Neuronal stem cell (in vitro differentiated cells): ENCODE measurements at places on chromosomes 11 and 22.

- DNase-seq = no peak
Measured at GRCh38 chr11:103961010-103961409, 75.4 kb upstream of the DDI1 start.

DNA sequence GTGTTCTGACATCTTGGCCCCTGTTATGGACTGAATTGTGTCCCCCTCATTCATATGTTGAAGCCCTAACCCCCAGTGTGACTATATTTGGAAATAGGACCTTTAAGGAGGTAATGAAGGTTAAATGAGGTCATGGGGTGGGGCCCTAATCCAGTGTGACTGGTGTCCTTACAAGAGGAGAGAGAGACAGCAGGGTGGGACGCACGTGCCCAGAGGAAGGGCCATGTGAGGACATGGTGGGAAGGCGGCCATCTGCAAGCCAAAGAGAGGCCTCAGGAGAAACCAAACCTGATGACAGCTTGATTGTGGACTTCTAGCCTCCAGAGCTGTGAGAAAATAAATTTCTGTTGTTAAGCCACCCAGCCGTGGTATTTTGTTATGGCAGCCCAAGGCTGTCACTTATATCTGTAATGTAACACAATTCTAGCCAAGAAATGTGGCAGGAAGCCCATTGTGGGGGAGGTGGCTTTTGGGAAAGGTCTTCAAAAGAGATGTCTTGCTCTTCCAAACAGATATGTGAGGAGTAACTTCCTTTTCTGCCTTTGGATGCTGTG lies 23.7 kb downstream of the SLC22A6 start:
- DNase-seq = no peak

DNA sequence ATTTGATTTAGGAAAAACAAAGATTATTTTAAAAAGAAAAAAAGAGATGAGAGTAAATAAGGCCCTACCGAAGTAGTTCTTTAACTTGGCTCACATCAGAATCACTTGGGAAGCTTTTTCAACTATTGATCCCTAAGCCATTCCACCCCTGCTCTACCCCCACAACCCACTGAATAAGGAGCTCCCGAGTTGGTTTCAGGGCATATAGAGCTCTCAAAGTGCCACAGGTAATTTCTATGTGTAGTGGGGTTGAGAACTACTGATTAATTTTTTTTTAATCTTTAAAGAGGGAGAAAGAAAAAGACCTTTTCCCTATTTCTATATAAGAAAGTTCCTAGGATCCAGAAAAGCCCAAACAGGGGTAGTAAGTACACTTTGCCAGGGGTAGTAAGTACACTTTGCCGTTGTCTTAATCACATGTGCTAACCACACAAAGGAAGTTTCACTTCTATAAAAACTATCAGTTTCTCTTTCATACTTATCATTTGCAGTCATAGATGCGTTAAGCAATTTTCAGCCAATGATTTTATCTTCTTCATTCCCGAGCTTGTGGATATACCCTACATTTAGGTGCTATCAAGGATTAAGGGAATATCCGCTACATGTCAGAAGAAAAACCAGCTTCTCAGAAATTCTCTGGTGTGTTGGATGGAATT lies 108.4 kb upstream of the ZC3H12C start:
- no peak for DNase-seq

DNA sequence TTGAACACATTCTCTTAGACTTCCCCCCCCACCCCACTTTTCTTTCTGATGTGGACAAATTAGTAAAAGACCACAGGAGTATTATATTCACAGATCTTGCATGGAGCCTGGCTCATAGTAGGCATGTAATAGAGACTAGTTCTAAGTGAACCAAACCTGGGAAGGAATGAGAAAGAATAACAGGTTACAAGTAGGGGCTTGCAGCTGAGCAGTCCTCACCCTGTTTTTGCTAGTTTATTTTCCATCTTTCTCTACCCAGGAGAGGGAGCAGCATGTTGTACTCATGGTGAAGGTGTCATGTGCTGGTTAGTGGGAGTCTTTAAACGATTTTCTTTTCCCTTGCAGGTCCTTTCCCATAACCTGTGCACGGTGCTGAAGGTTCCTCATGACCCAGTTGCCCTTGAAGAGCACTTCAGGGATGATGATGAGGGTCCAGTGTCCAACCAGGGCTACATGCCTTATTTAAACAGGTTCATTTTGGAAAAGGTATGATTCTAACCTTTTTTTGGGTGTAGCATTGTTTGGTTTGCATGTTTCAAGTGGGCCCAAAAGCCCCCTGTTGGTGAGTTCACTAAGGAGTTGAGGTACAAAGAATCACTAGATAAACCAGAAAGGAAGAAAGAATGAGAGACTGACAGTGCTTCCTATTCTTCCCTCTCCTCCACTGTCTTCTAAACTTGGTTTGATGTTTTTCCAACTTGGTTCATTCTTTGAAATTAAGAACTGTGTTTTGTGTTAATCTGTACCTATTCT lies 30.1 kb downstream of the SWAP70 start:
- DNase-seq = no peak

DNA sequence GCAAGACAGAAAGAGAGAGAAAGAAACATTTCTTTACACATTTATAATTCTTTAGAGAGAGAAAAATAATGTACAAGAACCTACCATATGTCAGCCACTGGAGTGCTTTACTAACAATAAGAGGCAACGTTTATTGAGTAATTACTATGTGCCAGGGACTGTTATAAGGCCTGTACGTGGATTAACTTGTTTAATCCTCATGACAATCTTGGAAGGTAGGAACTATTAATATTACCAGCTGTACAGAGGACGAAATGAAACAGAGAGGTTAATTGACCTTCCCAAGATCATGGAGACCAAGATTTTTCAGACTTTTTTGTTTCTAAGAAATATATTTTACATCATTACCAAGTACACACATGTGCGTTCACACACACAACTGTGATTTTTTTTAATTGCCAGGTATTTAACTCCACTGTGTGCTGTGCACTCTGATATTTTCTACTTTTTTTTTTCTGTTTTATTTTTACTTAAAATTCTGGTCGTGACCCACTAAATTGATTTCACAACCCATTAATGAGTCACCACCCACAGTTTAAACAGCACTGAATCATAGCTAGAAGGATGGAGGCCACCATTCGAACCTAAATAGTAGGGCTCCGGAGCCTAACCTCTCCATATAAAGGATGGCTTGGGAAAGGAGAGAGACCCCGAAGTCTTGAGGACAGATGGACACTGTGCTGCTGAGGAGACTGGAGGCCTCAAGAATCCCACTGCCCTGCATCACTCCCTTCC lies 21.4 kb downstream of the CREB3L1 start:
- no peak for DNase-seq

DNA sequence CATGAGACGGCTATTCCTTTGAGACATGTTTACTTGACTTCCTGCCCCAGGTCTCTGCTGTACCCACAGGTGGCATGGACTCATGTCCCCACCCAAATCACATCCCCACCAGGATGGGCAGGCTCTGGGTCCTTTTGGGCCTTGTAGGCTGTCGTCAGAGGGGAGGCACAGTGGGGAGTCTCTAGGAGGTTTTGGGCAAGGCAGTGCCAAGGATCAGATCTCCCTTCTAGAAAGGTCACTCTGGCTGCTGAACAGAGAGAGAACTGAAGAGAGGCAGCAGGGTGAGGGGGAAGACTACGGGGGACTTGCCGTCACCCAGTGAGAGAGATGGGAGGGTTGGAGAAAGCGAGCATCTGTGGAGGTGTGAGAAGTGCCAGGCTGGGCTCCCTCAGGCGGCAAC lies 4.6 kb upstream of the KCNQ1OT1 start:
- DNase-seq = no peak

- no peak for DNase-seq
Measured at GRCh38 chr11:78022397-78023396, at the start of gene KCTD14. KCTD14 (minus strand) TSS chr11:78023276; CDS start chr11:78023249, 27 bp downstream.

DNA sequence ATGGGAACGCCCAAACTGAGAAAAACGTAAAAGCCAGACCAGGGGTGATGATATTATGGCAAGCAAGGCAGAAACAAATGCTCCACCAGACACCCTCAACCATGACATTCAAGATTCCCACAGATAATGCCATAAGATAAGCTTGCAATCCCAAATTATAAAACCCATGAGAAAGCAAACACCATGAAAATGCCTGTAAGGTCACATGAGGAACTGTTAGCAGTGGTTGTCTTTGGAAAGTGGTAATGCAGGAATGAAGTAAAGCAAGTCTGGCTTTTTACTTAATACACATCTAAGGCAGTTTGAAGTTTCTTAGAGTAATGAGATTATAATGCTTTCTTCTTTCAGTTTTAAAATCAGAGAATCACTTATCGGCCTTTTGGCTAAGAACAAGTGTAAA lies 111.0 kb downstream of the MN1 start:
- no peak for DNase-seq

- no peak for DNase-seq
Measured at GRCh38 chr11:47282462-47282861, 12.5 kb downstream of the MADD start.

DNA sequence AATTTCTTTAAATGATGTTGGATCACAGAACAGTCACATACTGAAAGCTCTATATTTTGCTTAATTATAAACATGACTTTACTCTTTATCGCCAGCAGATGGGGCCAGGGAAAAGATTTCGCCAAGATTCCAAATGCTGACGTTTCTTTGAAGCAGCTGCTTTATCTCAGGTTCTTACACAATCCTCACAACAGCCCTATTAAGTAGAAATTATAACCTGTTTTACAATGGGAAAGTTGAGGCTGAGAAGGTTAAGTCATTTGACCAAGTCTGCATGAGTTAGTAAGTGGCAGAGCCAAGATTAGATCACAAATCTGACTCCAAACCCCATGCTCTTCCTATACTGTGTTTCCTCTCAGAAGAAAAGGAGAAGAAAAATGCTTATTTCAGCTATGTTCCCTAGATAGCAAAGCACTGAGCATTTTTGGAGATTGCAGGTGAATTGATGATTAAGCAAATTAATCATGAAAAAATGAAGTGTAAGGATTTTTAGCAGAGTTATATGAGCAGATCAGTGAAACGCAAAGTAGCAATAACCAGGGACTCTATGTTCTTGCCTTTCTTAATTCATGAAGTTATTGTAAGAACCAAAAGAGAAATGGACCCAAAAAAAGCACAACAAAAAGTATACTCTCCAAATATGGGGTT lies 79.0 kb downstream of the AASDHPPT start:
- peak; percentile 21 for DNase-seq

- no peak for DNase-seq
Measured at GRCh38 chr22:22999523-22999922, 70.8 kb upstream of the GNAZ start.

DNA sequence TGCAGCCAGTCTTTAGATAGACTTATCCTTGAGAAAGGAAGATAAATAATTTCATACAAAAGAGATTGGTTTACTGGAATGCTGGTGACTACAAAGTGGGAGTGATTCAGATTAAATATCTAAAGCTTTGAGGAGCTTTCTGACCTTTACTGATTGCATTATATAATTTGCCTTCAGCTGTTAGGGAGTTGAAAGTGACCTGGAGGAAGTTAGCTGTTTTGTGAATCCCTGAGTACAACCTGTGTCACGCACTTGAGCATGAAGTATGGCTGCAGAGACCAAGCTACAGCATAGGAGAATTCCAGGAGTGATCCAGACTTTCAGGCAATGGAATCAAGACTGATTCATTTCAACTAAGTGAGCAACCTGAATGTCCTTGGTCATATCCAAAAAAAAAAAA lies 1848.3 kb upstream of the RAG2 start:
- DNase-seq = no peak

GRCh38 chr11:59542142-59542810 lies 30.9 kb downstream of the OR4D9 start:
- DNase-seq = no peak

- DNase-seq = no peak
Measured at GRCh38 chr22:24489011-24489410, 6.1 kb upstream of the UPB1 start.

DNA sequence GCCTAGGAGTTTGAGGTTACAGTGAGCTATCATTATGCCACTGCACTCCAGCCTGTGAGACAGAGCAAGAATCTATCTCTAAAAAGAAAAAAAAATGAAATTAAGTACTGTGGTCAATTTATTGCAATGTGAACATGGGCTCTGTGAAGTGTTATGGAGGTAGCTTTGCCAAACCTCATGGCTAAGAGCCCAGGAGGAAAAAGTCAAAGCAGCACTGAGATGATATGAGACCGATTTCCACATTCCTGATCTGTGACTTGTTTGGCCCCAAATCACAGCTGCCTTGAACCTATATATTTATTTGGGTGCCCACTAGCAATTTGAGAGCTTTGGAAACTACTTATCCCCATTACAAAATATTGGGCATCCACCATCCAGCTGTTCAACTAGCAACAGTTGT lies 29.8 kb upstream of the TMEM135 start:
- DNase-seq = no peak

- DNase-seq = no peak
Measured at GRCh38 chr22:47610764-47611163, 848.3 kb downstream of the TBC1D22A start.

GRCh38 chr11:2566223-2567025 lies 121.6 kb downstream of the KCNQ1 start:
- no peak for DNase-seq

DNA sequence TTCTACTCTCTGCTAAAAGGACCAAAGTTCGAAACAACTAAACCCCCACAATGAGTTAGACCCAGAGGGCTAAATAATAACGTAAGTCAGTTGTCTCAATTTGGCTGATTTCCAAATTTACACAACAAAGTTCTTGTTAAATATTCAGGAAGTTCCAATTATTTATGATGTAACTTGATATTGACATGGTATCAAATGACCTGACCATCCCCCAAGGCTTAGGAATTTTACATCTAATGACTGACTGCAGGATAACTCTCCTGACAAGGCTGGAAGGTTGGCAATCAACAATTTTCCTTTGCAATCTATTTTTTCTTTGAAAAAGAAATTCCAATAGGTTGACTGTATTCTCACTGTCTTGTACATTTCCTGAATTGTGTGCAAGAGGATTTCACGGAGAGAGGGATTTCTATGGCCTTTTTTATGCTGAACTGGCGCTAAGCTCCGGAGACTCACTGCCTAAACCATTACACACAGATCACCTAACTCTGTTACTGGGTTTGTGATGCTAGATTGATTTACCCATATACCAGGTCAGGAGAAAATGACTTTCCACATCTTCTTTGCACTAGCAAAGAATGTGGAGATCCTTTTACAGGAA lies 9.6 kb upstream of the CDON start:
- no peak for DNase-seq

- DNase-seq = no peak
Measured at GRCh38 chr11:13927481-13927880, 35.0 kb upstream of the SPON1 start.

- DNase-seq = no peak
Measured at GRCh38 chr22:31079095-31079642, 1.9 kb upstream of the SMTN start.
